Stimulated activated CD4-positive, alpha-beta T cell treated with anti-CD3 and anti-CD28 coated beads, Interleukin-4, amount 100 ng/mL, for 48 hours (primary cell): ENCODE measurements at places on chromosomes 16 and 17.

DNA sequence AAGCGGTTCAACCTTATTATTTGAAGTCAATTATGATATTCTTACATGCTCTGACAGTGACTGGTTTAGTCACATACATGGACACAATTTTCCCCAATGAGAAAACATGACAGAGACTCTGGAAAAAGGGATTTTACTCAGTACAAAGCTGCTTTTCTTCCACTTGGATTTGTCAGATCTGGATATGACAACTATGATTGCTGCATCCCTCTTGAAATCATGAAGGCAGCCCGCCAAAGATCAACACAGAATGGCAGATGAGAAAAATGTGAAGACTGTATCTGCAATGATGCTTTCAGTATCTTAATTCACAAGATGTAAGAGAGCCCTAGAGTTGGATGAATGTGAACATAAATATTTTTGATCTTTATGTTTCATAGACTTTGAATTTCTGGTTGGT lies 439.6 kb downstream of the CDH8 start:
- no peak for DNase-seq

- DNase-seq = no peak
Observed at GRCh38 chr17:12667299-12667958, 1.7 kb downstream of the MYOCD start.

GRCh38 chr17:40859536-40859935 lies 7.5 kb downstream of the KRT12 start:
- no peak for DNase-seq

DNA sequence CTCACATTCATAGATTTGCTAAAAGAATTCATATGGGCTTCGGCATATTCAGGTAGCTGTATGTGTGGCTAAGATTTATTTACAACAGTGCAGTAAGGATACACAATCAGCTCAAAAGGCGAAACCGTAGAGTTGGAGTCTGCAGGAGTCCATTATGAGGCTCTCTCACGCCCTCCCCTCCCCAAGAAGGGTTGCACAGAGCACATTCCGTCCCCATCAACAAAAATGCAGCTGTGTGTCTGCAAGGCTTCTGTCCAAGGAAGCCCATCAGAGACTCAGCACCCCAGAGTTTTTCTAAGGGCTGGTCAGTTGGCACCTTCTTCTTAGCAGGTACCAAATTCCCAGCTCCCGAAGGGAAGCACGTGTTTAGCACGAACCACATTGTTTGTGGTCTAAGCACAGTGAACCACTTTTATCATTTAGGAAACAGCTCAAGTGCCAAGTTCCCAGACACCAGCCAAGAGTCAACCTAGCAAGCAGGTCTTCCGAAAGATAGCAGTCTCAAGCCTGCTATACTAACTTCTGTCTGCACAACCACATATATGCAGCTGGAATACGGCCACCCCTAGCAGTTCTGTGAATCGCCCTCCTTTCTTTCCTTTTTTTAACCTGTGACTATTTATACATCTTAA lies 28.5 kb upstream of the MEAK7 start:
- DNase-seq = no peak

GRCh38 chr17:62781356-62781755 lies 26.8 kb downstream of the MARCHF10 start:
- DNase-seq = no peak

GRCh38 chr17:79792341-79792871 lies 4.5 kb downstream of the CBX8 start:
- no peak for DNase-seq

- no peak for DNase-seq
Observed at GRCh38 chr17:60751884-60752283, 74.2 kb downstream of the BCAS3 start.

DNA sequence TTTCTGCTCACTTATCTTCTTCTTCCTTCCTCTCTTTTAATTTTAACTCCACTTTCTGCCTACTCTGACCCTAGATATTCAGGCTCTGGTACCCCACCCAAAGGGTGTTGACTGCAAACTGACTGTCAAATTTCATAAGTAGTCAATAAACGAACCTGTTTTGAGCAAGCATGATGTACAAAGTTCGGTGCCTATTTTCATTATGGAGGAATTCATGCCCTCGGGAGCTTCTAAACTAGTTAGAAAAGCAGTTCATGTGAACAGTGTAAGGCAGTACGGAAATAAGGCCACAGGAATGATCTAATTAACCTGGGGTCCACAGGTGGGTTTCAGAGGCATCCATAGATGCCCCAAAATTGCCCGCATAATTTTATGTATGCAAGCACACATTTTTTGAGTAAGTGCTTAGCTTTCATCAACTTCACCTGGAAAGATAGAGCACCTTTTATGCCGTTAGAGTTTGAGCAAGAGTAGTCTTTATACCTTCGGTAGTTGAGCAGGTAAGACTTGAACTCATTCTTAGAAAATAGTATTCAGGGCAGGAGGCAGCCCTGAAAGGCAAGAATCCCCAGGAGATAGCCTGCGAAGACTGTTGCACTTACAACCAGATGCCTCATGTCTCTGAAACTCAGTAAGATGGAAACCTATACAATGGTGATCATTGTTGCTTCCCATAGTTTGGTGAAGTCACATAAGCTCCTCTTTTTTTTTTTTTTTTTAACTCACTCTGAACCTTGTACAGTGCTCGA lies 36.6 kb upstream of the TBX2 start:
- DNase-seq = no peak

DNA sequence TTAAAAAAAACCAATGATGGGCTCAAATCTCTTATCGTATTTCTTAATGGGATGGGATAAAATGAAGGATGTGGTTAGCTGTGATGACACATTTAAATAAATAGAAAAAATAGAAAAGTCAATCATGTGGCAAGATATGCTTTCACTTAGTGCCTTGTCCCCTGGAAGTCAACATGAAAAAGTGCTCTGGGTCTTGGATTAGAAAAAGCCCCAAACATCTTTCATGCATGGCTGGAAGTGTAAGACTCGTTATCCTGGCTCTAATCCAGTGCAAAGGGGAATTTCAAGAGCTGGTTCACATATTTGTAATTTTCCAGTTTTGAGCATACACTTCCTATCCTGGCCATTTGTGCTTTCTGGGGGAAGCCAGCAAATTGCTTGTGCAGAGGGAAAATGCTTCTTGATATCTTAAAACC lies 160.9 kb downstream of the MAP2K6 start:
- no peak for DNase-seq

DNA sequence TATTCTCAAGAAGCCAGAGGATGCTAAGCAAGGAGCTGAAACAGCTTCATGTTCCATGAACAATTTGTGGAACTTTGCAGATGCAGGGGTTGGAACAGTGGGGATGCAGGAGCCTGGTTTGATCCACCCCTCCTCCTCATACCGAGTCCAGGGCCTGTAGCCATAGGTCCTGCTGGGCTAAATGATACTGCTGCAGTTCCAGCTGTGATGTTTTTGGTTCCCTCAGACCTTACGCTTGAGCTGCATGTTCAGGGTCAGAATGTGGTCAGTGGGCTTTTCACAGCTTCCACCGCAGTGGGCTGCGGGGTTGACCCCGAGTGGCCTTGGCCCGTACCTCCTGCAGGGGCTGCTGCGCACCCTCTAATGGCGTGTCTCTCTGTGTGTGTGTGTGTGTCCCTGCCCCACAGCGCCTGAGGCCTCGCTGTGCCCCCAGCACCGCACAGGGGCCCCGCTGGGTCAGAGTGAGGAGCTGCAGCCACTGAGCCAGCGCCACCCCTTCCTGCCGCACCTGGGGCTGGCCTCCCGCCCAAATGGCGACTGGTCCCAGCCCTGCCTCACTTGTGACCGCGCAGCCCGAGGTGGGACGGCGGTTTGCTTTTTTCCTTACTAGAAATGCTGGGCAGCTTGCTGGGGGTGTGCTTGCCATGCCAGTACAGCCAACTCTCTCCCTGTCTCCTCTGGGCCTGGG lies 48.2 kb downstream of the EPN2 start:
- no peak for DNase-seq

DNA sequence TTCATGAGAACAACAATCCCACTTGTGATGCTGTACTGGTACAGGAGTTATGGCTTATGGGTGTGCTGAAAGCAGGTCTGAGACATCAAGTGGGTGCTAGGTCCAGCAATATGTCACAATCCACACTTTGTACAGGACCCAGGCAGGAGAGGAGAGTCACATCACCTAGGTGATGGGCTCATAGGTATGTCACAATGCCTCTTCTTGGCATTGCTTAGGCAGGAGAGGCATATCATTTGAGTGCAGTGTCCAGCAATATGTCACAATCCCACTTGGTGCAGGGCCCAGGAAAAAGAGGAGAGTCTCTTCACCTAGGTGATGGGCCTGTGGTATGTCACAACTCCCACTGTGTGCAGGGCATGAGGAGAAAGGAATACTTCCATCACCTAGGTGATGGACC lies 2110.0 kb downstream of the TP53TG3F start:
- DNase-seq = no peak

DNA sequence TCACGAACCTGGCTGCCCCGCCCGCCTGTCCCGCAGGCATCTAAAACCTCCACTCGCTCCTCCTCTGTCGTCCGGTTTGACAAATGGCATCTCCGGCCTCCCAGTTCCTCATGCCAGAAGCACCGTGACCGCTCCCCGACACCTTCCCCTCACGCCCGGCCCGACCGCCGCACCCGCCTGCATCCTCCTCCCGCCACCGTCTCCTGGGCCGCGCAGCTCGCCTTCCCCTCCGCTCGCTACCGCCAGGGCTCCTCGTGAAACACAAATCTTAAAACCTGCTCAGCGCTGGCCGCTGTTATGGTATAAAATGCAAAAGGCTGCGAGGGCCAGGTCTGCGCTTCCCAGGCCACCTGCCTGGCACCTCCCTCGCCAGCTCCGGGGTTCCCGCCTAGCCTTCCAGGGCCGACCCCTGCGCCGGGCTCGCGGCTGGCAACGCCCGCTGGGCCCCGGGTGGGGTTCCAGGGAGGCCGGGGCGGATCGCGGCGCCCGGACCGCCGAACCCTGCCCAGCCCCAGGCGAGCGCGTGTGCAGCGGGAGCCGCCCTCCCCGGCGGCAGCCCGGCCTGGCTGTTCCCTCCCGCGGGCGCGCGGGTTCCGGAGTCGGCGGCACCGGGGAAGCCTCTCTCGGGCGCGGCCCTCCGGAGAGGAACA lies 488 bp downstream of the SPSB3 start:
- DNase-seq = peak; percentile 28
